Mucosa of descending colon (tissue), 3 donors: ENCODE measurements at places on chromosomes 11 and 22.

GRCh38 chr11:32039149-32039548 is 51.7 kb upstream of the RCN1 start:
- no peak for DNase-seq

DNA sequence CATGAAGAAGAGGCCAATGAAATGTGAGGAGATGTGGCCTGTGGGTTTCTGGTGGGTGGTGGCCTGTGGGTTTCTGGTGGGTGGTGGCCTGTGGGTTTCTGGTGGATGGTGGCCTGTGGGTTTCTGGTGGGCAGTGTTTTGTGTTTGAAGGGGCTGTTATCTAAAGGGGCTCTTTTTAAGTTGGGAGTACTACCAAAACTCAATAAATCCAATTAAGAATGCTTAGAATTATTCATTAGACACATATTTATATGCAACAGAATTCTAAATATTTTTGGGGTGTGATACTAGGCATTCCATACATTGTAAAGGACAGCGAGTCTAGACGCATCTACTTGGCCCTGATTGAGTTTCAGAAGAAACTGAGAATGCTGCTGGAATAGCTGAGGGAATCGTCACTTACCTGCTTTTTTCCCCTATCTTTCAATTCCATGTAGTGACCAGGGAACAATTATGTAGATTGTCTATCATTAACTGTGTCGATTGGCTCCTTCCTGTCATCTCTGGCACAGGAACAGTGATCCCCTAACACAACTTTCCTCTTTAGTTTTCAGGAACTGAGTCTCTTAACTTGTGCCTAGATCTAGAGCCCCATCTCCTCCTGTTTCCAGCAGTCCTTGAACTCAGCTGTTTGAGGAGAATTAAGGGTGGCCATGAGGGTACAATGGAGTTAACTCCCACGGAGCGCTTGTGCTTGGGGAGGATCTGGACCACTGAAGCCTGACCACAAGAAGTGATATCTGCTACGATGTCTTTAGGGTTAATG is 37.3 kb upstream of the TOP3B start:
- no peak for DNase-seq

GRCh38 chr11:61158691-61159381 is 2.4 kb downstream of the VPS37C start:
- no peak for DNase-seq

GRCh38 chr22:25726241-25726640 is 15.7 kb upstream of the MYO18B start:
- no peak for DNase-seq

GRCh38 chr11:94243571-94244515 is 60.5 kb upstream of the IZUMO1R start:
- DNase-seq, result no peak

- DNase-seq, result no peak
Measured at GRCh38 chr11:68469122-68469521, 8.6 kb downstream of the PPP6R3 start.

GRCh38 chr11:19458231-19458630 is 217.5 kb upstream of the E2F8 start:
- DNase-seq, result no peak

DNA sequence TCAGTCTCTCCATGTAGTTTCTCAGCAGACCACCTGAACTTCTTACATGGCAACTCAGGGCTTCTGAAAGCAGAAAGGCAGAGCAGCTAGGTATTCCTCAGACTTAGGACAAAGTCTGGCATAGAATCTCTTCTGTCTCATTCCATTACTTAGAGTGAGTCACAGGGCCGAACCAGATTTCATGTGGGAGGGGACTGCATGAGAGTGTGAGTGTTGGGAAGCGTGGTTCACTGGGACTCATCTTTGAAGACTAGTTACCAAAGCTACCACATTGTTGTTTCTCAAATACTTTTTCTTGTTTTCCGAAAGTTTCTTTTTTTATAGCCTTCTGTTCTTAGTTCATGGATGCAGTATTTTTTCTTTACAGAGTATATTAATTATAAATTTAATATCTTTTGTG is 36.1 kb upstream of the SCN3B start:
- DNase-seq, result no peak
